Osteocyte (in vitro differentiated cells): ENCODE measurements at places on chromosomes 2 and 18. TPM values are rescaled to one million over a fixed set of nuclear protein-coding genes. Genes with fewer than 3 reads are reported as not detected.
A peak's percentile ranks its signal among the peaks of the same experiment; 100 is the strongest.

The GPR75 gene
- total RNA-seq, result 1.1 and 1.2 TPM in 2 replicates

The CFAP65 gene
- not detected in 2 replicates for total RNA-seq

The GALNT5 gene
- total RNA-seq, result 5.0 and 5.3 TPM in 2 replicates

The SPP2 gene
- total RNA-seq, result not detected in 2 replicates

The RAMP1 gene
- total RNA-seq, result 87.9 and 93.4 TPM in 2 replicates

The CYBRD1 gene
- total RNA-seq, result 140 and 148 TPM in 2 replicates

The ASB18 gene
- total RNA-seq, result not detected in 2 replicates

The PIEZO2 gene
- 134 and 139 TPM in 2 replicates for total RNA-seq

The CNOT9 gene
- total RNA-seq, result 40.3 and 41.6 TPM in 2 replicates

The ABCA12 gene
- total RNA-seq, result 0.08 and 0.13 TPM in 2 replicates

The DOK6 gene
- 3.0 and 4.6 TPM in 2 replicates for total RNA-seq

The INHBB gene
- total RNA-seq, result 0.50 and 0.62 TPM in 2 replicates

The CLEC4F gene
- not detected in 2 replicates for total RNA-seq

The ABHD1 gene
- total RNA-seq, result 0.48 TPM in 1 of 2 replicates, not detected in the other

DNA sequence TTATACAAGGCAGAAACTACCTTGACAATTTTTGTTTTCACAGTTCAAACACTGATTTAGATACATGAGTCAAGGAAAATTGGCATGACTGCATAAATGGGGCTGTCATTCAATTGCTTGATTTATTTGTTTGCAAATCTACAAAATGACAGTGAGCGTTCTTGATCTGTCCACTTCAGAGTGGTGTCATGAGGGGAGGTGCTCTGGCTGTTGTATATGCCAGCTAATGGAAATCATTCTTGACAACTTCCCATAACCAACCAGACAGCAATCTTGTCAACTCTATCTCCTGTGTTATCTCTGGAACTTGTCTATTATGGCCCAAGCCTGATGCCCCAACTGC is 120.6 kb upstream of the UGP2 start:
- no peaks in the 10 kb centered on the region for H3K36me3 ChIP-seq
- peak overlapping the region; percentile 28 for H3K27ac ChIP-seq
- H3K27me3 ChIP-seq, result no peaks in the 10 kb centered on the region
- H3K4me1 ChIP-seq, result peaks cover 12% of the 10 kb centered on the region

GRCh38 chr2:175838979-175839378 is 163.1 kb downstream of the LNPK start:
- H3K4me3 ChIP-seq, result no peak overlapping the region
- no peak for DNase-seq
- H3K36me3 ChIP-seq, result no peaks in the 10 kb centered on the region
- H3K27ac ChIP-seq, result no peak overlapping the region
- H3K4me1 ChIP-seq, result peaks cover 7% of the 10 kb centered on the region

- H3K4me1 ChIP-seq, result no peaks in the 10 kb centered on the region
- peaks cover 2% of the 10 kb centered on the region for H3K36me3 ChIP-seq
- no peak for DNase-seq
- H3K27ac ChIP-seq, result no peak overlapping the region
- H3K27me3 ChIP-seq, result no peaks in the 10 kb centered on the region
- H3K4me3 ChIP-seq, result no peak overlapping the region
Observed at GRCh38 chr2:43000242-43001054, 208.1 kb upstream of the HAAO start.

DNA sequence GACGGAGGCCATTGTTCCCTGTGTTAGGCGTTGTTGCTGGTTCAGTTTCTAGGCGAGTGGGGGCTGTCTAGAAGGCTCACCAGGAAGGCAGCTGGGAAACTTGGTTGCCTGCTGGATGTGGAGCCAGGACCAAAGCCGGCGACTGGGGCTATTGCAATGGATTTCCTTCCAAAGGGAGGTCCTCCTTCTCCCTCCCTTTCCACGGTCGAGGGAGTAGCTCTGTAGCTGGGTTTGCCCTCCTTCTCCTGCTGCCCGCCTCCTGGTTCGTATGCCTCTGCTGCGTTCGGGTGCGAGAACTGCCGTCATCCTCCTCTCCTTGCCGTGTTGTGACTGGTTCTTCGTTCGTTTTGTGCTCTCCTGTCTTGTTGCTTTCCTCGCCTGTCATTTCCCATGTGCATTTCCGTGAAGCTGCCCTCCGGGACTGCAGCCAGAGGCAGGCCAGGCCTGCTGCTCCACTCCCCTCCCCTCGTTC is 203.4 kb downstream of the NEDD4L start:
- peaks cover 5% of the 10 kb centered on the region for H3K36me3 ChIP-seq
- peak overlapping the region; percentile 48 for H3K4me3 ChIP-seq
- no peaks in the 10 kb centered on the region for H3K27me3 ChIP-seq
- DNase-seq, result no peak
- peaks cover 30% of the 10 kb centered on the region for H3K4me1 ChIP-seq

DNA sequence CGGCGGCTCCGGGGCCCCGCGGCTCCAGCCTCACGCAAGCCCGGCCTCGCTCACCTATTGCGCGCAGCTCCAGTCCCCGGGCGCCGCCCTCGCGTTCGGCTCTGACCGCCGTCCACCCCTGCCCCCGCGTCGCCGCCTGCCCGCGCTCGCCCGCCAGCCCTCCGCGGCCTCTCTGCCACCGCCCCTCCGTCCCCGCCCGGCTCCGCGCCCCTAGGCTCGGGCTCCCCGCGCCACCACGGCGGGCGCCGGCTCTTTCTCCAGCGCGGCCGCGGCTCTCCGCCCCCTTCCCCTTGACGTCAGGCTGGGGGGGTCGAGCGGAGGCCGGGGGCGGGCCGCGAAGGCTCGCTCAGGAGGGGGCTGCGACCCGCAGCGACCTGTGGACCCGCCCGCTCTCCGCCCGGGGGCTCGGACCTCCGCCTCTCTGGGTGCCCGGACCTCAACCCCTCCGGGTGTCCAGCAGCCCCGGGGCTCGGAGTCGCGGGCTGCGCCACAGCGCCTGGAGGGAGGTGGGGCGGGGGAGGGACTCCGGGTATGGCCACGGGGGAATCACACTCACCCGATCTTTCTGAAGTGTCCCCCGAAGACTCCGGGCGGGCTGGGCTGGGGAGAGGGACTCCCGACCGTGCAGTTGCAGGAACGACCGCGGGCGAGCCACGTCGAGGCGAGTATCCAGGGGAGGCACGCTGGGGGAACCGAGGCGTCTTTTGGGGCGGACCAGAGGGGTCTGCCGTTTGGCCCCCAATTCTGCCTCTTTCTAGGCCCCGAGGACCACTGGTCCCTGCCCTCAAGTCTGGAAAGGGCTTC is at the start of gene SEMA4C:
TSS of gene SEMA4C (minus strand) at position 259 of the 804 bp plus-strand sequence. CDS start 2,194 bp downstream, outside the sequence.
- H3K36me3 ChIP-seq, result peaks cover 8% of the 10 kb centered on the region
- DNase-seq, result no peak
- no peaks in the 10 kb centered on the region for H3K27me3 ChIP-seq
- peaks cover 28% of the 10 kb centered on the region for H3K4me1 ChIP-seq
- no peak within 1 kb of the TSS for H3K27ac ChIP-seq

GRCh38 chr18:641224-641623 is 16.2 kb upstream of the TYMS start:
- H3K4me3 ChIP-seq, result no peak overlapping the region
- no peaks in the 10 kb centered on the region for H3K4me1 ChIP-seq
- no peak for DNase-seq
- no peak overlapping the region for H3K27ac ChIP-seq

DNA sequence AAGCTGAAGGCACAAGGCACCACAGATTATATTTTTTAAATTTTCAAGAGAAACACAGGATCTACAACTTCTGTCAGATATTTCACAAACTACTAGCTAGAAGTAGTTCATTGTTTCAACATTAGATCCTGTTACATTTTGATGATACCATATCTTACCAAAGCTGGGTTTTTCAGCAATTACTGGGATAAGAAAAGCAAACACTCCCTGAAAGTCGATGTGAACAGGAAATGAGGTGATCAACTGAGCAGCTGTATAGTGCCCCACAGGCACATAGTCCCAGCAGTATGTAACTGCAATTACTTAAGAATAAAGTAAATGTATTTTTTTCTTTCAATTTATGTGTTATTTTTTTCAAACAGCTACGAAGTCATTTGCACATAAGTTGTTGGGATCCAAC is 103.5 kb downstream of the DNER start:
- H3K4me1 ChIP-seq, result no peaks in the 10 kb centered on the region
- H3K4me3 ChIP-seq, result no peak overlapping the region
- H3K27me3 ChIP-seq, result no peaks in the 10 kb centered on the region
- DNase-seq, result no peak

DNA sequence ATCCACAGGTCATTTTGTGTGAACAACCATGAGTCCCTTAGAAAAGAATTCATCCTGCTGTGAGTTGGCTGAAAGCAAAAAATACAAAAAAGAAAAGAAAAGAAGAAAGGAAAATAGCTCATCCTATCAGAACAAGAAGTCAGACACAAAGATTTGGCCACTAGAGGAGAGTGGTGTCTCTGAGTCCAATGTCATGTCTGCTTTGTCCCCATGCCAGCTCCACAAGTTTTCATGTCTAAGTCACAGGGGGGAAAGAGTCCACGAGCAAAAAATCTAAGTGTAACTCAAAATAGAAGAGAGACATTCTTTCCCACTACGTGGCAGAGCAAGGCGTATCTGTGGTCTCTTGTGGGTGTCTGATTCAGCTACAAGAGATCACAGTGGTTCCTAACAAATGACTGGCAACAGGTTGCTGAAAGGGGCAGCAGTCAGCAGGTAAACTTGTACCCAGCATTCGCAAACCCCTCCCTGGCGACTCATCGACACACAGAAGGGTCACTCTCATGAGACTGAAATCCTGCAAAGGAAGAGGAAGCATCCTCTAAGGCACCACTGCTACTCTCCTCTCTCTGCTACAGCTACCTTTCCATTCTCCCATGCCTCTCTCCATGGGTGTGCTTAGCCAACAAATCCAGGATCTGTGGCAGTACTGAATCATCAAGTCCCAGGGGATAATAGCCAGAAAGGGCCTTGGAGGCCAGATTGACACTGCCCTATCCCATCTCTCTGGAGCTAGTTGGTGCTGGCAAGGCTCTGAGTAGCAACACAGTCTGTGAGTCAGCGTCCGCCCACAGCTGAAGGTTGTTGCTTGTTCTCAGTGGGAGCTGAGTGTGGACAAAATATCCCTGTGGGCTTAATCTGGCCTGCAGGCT is 123.0 kb upstream of the SLC39A10 start:
- H3K4me1 ChIP-seq, result peaks cover 44% of the 10 kb centered on the region
- peak overlapping the region; percentile 96 for H3K27ac ChIP-seq
- peak overlapping the region; percentile 50 for H3K4me3 ChIP-seq
- no peaks in the 10 kb centered on the region for H3K27me3 ChIP-seq
- H3K36me3 ChIP-seq, result no peaks in the 10 kb centered on the region

GRCh38 chr2:197201874-197202273 is 108.7 kb downstream of the ANKRD44 start:
- H3K4me1 ChIP-seq, result peaks cover 15% of the 10 kb centered on the region
- H3K27ac ChIP-seq, result no peak overlapping the region
- no peak overlapping the region for H3K4me3 ChIP-seq
- H3K36me3 ChIP-seq, result peaks cover 7% of the 10 kb centered on the region
- H3K27me3 ChIP-seq, result no peaks in the 10 kb centered on the region

- peaks cover 16% of the 10 kb centered on the region for H3K27me3 ChIP-seq
- no peak for DNase-seq
- H3K36me3 ChIP-seq, result no peaks in the 10 kb centered on the region
- no peak overlapping the region for H3K4me3 ChIP-seq
- H3K4me1 ChIP-seq, result no peaks in the 10 kb centered on the region
- H3K27ac ChIP-seq, result no peak overlapping the region
Observed at GRCh38 chr2:56473524-56473923, 289.7 kb downstream of the CCDC85A start.

DNA sequence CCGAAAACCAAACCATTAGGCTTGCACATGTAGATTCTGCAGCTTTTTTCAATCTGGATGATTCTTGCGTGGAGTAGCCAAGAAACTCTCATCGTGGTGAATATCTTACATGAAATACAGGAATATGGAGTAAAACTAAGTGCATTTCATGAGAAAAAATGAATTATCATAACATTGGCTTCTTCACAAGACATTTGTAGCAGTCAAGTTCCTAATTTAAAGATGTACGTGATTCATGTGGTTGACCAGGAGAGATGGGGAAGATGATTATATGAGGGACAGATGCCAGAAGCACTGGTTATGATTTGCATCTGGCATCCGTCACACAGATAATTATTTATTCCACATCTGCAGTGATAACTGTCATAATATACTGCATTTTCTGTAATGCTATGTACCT is 90.4 kb downstream of the ANTXR1 start:
- no peaks in the 10 kb centered on the region for H3K27me3 ChIP-seq
- peaks cover 12% of the 10 kb centered on the region for H3K4me1 ChIP-seq
- H3K27ac ChIP-seq, result no peak overlapping the region

DNA sequence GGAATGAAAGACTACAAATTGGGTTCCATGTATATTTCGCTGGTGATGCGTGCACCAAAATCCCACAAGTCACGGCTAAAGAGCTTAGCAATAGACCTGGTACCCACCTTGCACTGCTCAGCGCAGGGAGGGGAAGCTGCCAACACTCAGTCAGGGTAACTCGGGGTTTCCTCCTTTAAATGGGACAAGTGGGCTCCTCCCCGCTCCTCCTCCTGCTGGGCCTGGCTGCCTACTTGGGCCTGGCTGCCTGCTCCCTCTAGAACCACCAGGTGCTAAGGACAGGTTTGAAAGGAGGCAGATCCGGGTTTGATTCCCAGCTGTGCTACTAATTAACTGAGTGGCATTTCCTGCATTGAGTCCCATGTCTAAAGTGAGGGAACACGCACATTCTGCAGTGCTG is 23.4 kb downstream of the MYO7B start:
- H3K4me3 ChIP-seq, result no peak overlapping the region
- peaks cover 4% of the 10 kb centered on the region for H3K4me1 ChIP-seq
- no peak overlapping the region for H3K27ac ChIP-seq
- peaks cover 2% of the 10 kb centered on the region for H3K36me3 ChIP-seq
- H3K27me3 ChIP-seq, result peaks cover 49% of the 10 kb centered on the region
- peak; percentile 65 for DNase-seq

GRCh38 chr2:114864901-114865300 is 422.5 kb downstream of the DPP10 start:
- H3K4me1 ChIP-seq, result no peaks in the 10 kb centered on the region
- no peak overlapping the region for H3K4me3 ChIP-seq
- DNase-seq, result no peak
- H3K36me3 ChIP-seq, result no peaks in the 10 kb centered on the region
- no peak overlapping the region for H3K27ac ChIP-seq

DNA sequence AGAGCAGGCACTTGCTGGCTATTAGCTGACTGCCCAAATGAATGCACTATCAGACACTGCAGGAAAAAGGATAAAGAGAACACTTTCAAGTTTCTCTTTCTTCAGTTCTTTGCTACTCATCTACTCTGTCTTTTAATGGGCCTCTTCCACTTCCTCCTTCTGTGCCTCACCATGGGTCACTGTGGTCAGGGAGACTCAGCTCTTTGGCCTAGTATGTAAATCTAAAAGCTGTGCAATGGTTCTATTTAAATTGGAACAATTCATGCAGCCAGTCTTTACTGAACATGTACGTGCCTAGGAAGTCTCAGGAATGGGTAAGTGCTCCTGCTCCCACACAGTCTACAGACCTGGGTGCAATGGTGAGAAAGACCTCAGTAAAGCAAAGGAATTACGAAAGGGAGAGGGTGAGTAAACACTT is 79.1 kb upstream of the DNMT3A start:
- no peaks in the 10 kb centered on the region for H3K27me3 ChIP-seq
- no peak overlapping the region for H3K27ac ChIP-seq
- no peak for DNase-seq

DNA sequence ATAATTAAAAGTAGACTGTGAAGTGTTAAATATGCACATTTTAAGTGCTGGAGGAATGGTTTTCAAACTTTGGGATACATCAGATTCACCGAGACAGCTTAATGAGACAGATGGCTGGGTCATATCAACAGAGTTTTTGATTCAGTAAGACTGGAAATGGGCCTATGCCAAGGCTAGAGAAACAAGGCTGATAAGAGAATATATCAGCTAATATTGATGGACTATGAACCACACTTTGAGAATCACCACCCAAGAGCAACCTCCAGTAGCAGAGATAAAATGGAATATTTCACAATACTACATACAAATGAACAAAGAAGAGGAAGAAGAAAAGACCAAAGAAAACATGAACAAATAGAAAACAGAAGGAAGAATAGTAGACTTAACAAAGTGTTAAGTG is 450.2 kb upstream of the KLHL29 start:
- H3K27ac ChIP-seq, result no peak overlapping the region
- no peak for DNase-seq
- H3K4me3 ChIP-seq, result no peak overlapping the region
- H3K36me3 ChIP-seq, result no peaks in the 10 kb centered on the region
- no peaks in the 10 kb centered on the region for H3K4me1 ChIP-seq
- H3K27me3 ChIP-seq, result no peaks in the 10 kb centered on the region
